ENCODE measurements at places on chromosomes 5 and 9. TPM values are rescaled to one million over a fixed set of nuclear protein-coding genes. Genes with fewer than 3 reads are reported as not detected.

Gene FOXD4L5
- 0.20 TPM for polyA plus RNA-seq

Gene EIF4E1B
- not detected for polyA plus RNA-seq

GRCh38 chr9:15484802-15485201 lies 26.0 kb downstream of the PSIP1 start:
- H3K27ac ChIP-seq, result no peak overlapping the region
- no peaks in the 10 kb centered on the region for H3K4me1 ChIP-seq
- H3K36me3 ChIP-seq, result peaks cover 17% of the 10 kb centered on the region

DNA sequence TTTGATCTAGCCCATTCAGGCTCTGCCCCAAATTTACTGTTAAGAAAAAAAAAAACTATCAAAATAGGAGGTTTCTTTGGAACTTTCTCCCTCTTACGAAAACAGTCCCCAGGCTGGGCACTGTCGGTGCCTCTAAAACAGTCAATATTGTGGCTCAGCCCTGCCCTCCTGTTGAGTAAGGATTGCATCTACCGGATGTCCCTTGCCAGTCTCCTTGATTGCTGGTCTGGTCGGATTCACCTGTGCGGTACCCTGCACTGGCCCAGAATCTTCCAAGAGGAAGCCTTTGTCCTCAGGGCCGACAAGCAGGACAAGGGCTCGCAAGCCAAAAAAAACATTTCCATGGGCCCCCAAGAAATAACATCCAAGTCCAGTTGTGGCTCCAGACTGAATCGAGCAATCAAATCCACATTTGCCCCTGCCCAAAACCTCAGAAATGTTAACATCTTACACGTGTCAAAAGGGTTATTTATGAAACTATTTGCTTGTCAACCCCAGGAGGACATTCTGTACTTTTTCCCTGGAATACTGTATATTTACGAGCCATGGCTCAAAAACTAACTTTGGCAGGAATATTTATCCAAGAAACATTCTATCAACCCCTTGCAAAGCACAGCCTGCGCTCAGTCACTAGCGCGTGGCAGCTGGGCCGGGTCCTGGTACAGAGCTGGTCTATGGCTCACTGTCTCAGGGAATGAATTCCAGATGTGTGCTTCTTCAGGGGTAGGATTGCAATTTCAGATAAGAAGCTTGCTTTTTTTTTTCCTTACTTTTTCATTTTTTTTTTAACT lies 129.2 kb upstream of the ADRA1B start:
- H3K4me3 ChIP-seq, result no peak overlapping the region
- no peak for DNase-seq
- no peak overlapping the region for H3K27ac ChIP-seq
- H3K27me3 ChIP-seq, result no peaks in the 10 kb centered on the region
- no peaks in the 10 kb centered on the region for H3K4me1 ChIP-seq

- H3K27me3 ChIP-seq, result no peaks in the 10 kb centered on the region
- peak; percentile 47 for DNase-seq
- peaks cover 16% of the 10 kb centered on the region for H3K4me1 ChIP-seq
- H3K4me3 ChIP-seq, result no peak overlapping the region
Observed at GRCh38 chr9:104091708-104092107, 2.4 kb upstream of the SMC2 start.

DNA sequence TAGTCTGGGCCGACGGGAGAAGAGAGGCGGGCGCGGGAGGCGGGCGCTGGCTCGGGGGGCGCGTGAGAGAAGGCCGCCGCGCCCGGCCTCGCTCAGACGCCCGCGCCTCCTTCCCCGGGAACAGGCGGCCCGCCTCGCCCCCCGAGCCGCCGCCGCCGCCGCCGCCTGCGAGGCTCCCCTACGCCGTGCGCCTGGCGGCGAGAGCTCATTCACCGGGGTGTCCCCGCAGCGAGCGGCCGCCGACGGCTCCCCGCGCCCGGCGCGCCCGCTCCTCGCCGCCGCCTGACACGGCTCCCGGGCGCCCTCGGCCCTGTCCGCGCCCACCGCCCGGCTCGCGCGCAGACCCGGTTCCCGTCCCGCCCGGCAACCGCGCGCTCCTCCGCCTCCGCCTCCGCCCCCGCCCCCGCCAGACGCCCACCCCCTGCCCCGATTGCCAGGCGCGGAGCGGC lies at the start of gene GNAQ:
Gene GNAQ (minus strand): TSS at position 368 of the 449 bp plus-strand sequence. CDS start 576 bp downstream, outside the sequence.
- peaks cover 23% of the 10 kb centered on the region for H3K4me1 ChIP-seq
- peak within 1 kb of the TSS; percentile 97 for H3K27ac ChIP-seq
- no peaks in the 10 kb centered on the region for H3K27me3 ChIP-seq

- H3K4me1 ChIP-seq, result peaks cover 63% of the 10 kb centered on the region
- H3K27me3 ChIP-seq, result no peaks in the 10 kb centered on the region
Observed at GRCh38 chr9:121187636-121188305, 13.9 kb downstream of the RAB14 start.

- H3K27ac ChIP-seq, result no peak overlapping the region
- no peaks in the 10 kb centered on the region for H3K36me3 ChIP-seq
- no peak for DNase-seq
- no peak overlapping the region for H3K4me3 ChIP-seq
Observed at GRCh38 chr9:107496976-107497375, 7.4 kb upstream of the KLF4 start.

DNA sequence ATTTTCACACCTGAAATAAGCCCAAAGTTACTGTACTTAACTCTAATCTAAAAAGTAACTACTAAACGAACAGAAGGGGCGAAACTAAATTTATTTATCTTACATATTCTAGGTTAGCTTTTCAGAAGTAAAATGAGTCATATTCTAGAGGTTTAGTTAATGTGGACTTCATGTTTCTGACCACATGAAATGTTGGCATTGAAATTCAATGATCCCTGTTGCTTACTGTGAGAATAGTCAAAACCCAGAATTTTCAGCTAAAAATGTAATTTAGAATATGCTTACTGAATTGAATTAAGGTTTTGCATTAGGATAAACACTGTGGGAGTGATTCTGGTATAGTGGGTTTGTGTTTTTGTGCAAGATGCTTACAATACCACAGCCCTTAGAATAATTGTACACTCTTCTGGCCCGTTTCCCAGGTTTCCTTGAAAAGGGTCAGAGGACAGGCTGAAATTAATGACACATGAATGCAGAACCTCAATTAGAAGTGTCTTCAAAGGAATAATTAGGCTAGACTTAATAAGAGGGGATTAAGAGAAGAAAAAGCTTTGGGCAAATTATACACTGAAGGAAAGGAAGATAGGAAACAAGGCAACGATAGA lies 1.4 kb upstream of the SNX18 start:
- no peaks in the 10 kb centered on the region for H3K27me3 ChIP-seq
- peaks cover 6% of the 10 kb centered on the region for H3K4me1 ChIP-seq
- DNase-seq, result no peak
- no peak overlapping the region for H3K27ac ChIP-seq
- H3K4me3 ChIP-seq, result no peak overlapping the region

DNA sequence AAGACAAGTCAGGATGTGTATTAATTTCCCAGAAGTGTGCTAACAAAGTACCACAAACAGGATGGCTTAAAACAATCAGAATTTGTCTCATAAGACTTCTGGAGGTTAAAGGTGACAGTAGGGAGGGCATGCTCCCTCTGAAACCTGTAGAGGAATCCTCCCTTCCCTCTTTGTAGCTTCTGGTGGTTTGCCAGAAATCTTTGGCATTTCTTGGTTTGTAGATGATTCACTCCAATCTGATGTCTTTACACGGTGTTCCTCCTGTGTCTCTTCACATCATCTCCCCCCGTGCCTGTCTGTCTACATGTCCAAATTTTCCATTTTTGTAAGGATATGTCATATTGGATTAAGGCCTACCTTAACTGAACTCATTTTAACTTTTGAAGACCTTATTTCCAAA lies 471.5 kb downstream of the ZNF608 start:
- H3K36me3 ChIP-seq, result no peaks in the 10 kb centered on the region
- H3K27ac ChIP-seq, result no peak overlapping the region
- no peak overlapping the region for H3K4me3 ChIP-seq
- peaks cover 21% of the 10 kb centered on the region for H3K4me1 ChIP-seq
- DNase-seq, result no peak

DNA sequence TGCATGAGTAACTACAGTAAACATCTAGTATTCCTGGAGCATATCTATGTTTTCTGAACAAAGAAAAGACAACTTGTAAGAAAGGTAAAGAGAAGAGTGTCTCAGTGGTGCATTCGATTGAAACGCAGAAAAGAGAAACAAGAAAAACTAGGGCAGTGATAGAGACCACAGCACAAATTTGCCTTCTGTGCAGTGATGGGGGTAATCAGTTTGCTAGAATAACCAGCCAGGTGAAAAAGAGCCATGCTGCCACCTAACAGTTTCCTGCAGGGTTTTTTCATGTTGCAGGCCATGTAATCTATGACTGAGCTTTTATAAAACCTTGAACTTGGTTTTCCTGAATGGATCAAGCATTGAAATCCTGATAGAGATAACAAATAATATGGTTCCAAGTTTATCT lies 198.4 kb upstream of the MEF2C start:
- H3K27ac ChIP-seq, result no peak overlapping the region
- DNase-seq, result no peak
- H3K27me3 ChIP-seq, result no peaks in the 10 kb centered on the region
- no peaks in the 10 kb centered on the region for H3K4me1 ChIP-seq
- H3K4me3 ChIP-seq, result no peak overlapping the region

DNA sequence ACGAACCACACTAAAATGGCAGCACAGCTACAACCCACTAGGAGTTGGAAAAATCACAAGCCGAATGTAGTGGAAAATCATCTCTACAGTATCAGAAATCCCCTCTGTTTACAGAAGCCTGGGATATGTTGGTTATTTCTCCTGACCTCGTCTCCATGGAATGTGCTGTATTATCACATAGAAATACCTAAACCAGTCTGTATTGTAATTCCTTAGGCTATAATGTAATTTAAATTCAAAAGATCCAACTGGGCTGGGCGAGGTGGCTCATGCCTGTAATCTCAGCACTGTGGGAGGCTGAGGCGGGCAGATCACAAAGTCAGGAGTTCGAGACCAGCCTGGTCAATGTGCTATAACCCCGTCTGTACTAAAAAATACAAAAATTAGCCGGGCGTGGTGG lies 244.8 kb upstream of the MPDZ start:
- H3K36me3 ChIP-seq, result no peaks in the 10 kb centered on the region
- H3K27ac ChIP-seq, result no peak overlapping the region
- no peak overlapping the region for H3K4me3 ChIP-seq
- no peaks in the 10 kb centered on the region for H3K27me3 ChIP-seq
- DNase-seq, result no peak

Gene SLC25A2
- not detected for polyA plus RNA-seq

Gene SELENOP
- polyA plus RNA-seq, result 71.0 TPM

Gene RMND5B
- 58.2 TPM for polyA plus RNA-seq

Gene INSL6
- not detected for polyA plus RNA-seq

DNA sequence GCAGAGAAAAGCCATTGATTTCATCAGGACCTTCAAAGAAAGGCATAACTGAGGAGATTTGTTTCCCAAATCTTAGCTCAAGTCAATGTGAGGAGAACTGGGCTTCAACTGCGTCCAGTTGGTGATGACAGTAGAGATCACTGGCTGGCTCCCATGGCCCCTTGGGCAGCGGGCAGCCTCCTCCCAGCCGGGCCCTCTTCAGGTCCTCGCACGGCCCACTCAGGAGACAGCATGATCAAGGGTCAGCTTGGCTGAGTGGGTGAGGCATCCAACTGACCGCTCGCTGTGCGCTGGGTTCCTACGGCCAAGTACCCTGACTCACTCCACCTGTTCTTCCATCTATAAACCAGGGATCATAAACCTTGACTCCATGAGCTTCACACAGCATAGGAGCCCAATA lies 274.0 kb downstream of the NSG2 start:
- DNase-seq, result no peak
- no peaks in the 10 kb centered on the region for H3K4me1 ChIP-seq
- H3K36me3 ChIP-seq, result no peaks in the 10 kb centered on the region
- no peak overlapping the region for H3K4me3 ChIP-seq
- H3K27me3 ChIP-seq, result peaks cover 35% of the 10 kb centered on the region

Gene ADAMTS19
- 40.6 TPM for polyA plus RNA-seq

GRCh38 chr9:28971881-28972280 lies 1398.6 kb upstream of the C9orf72 start:
- H3K27ac ChIP-seq, result no peak overlapping the region
- H3K36me3 ChIP-seq, result no peaks in the 10 kb centered on the region
- no peaks in the 10 kb centered on the region for H3K4me1 ChIP-seq
- peaks cover 6% of the 10 kb centered on the region for H3K27me3 ChIP-seq
- no peak for DNase-seq

Gene F2R
- 22.4 TPM for polyA plus RNA-seq

- no peaks in the 10 kb centered on the region for H3K4me1 ChIP-seq
- no peak for DNase-seq
- H3K36me3 ChIP-seq, result no peaks in the 10 kb centered on the region
- no peaks in the 10 kb centered on the region for H3K27me3 ChIP-seq
Observed at GRCh38 chr5:148626081-148626613, 28.2 kb downstream of the HTR4 start.

Gene BSPRY
- polyA plus RNA-seq, result 2.1 TPM

DNA sequence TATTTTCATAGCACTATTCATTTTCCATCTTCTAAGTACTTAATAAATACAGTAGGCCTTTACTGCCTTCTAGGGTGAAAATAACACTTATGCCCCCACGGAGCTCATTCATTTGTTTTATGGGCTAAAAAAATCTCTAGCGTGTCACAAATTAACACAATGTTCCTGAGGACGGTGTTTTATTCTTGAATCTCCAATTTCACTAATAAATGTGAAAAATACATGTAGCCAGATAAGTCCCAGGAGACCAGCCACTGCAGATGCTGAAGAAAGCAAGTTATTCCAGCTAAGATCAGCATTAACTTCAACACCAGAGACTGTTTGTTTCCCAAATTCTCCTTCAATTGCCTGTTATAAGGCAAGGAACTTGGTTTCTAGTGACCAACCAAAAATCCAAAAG lies 102.3 kb downstream of the MARCHF3 start:
- DNase-seq, result no peak
- peaks cover 22% of the 10 kb centered on the region for H3K4me1 ChIP-seq
- no peaks in the 10 kb centered on the region for H3K27me3 ChIP-seq
- no peak overlapping the region for H3K27ac ChIP-seq
- no peak overlapping the region for H3K4me3 ChIP-seq

GRCh38 chr9:97703437-97704344 lies 6.6 kb upstream of the XPA start:
- H3K4me1 ChIP-seq, result no peaks in the 10 kb centered on the region
- no peak overlapping the region for H3K27ac ChIP-seq
- H3K36me3 ChIP-seq, result no peaks in the 10 kb centered on the region

Gene TAF11L14
- not detected for polyA plus RNA-seq

Gene RNF20
- polyA plus RNA-seq, result 38.7 TPM

Gene NSD1
- polyA plus RNA-seq, result 37.8 TPM

Gene FLT4
- 3.9 TPM for polyA plus RNA-seq

DNA sequence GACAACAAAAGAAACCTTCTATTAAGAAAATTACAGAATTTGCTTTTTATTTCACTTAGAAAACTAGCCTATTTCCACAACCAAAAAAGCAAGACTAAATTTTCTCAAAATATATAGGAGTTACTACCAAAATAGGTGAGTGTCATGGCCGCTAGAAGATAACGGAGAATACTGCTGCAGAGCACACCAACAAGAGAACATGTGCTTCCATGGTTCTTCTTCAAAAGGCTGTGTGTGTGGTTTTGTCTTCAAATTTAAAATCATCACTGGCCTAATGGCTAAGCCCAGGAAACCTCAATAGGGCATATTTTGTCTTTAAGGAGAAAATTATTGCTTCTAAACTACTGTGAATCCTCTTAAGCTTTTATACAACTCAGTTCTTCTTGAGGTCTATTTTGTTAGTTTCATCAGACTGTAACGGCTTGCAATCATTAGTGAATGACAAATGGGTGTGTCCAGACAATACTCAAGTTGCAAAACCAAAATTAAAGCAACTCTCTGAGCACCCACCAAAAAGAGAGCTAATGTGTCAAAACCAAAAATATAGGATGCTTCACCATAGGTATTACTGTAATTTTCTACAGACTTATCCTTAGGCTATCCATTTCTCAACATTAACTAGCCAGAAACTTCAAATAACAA lies 3.3 kb downstream of the SETX start:
- H3K4me1 ChIP-seq, result peaks cover 4% of the 10 kb centered on the region
- no peak for DNase-seq
- H3K4me3 ChIP-seq, result no peak overlapping the region
- no peak overlapping the region for H3K27ac ChIP-seq

Measured in cardiac muscle cell (in vitro differentiated cells and primary cell).